ENCODE measurements at places on chromosomes 12 and 14.

DNA sequence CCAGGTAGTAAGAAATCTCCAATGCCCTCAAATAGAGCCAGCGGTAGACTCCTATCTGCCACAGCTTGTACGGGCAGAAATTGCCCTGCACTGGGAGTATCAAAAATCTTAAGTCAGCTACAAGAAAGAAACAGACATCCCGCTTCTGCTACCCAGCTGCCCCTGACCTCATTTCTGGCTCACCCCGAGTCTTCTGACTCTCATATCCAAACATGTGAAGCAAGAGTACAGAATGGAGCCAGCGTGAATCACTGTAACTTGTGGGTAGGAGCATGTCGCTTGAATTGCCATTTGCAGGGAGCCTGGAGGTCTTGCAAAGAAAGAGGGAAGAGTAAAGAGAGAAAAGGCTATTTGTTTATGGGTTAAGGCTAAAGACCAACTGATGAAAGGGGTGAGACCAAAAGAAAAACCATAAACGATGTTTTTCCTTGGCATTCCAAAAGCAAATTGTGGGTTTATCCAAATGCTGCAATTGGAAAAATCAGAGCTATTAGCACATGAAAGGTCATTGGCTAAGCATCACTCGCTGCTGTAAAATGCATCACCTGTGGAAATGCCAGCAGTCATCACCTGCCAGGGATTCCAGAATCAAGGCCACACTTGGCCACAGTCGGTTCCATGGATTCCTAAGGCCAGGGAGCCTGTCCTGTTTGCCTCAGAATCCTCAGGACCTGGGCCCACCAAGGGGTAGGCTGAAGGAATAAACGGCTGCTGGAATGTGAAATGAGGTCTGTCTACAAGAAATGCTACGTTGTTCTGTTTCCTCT, 86.6 kb downstream of the FOXN3 start:
- no peak for DNase-seq

DNA sequence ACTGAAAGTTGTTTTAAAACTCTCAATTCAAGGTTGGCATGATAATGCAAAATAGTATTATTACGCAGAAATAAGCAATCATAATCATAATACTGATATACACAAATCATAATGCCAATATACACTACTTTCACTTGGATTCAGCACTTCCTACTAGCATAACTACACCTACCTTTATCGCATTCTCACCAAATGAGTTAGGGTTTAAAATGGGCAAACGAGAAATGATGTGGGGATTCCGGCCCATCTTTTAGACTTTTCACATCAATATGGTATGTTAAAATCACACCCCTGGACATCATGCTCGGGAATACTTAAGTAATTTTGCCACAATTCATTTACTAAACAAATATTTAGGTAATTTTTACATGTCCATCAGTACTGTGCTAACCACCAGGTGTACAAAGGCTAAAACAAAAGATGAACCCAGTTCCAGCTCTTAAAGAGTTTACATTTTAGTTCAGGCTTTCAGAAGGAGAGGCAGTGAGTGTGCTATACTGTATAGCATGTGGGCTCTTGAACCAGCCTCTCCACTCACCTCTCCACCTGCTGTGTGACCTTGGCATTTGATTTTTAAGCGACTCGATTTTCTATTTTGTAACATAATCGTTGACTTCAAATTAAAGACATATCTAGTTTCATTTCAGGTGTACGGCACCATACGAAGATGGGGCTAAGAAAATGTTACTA, 1.1 kb upstream of the USP15 start:
- DNase-seq: peak; percentile 53

GRCh38 chr12:52087961-52088820, 8.7 kb downstream of the SMIM41 start:
- DNase-seq: no peak

DNA sequence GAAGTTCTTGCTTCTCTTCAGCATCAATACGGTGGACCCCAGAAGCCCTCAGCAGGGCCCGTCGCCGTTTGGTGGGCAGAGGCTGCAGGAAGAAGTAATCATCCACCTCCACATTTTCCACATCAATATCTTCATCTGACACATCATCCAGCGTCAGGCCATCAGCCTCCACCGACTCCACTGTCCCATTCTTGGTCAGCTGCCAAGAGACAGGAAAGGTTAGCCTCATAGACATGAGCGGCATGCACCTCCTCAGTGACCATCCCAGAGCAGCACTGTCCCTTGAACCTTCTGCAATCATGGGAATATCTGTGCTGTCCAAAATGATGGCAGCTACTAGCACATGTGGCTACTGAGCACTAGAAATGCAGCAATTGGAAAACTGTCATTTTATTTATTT, 15.6 kb downstream of the CSRNP2 start:
- DNase-seq: no peak

DNA sequence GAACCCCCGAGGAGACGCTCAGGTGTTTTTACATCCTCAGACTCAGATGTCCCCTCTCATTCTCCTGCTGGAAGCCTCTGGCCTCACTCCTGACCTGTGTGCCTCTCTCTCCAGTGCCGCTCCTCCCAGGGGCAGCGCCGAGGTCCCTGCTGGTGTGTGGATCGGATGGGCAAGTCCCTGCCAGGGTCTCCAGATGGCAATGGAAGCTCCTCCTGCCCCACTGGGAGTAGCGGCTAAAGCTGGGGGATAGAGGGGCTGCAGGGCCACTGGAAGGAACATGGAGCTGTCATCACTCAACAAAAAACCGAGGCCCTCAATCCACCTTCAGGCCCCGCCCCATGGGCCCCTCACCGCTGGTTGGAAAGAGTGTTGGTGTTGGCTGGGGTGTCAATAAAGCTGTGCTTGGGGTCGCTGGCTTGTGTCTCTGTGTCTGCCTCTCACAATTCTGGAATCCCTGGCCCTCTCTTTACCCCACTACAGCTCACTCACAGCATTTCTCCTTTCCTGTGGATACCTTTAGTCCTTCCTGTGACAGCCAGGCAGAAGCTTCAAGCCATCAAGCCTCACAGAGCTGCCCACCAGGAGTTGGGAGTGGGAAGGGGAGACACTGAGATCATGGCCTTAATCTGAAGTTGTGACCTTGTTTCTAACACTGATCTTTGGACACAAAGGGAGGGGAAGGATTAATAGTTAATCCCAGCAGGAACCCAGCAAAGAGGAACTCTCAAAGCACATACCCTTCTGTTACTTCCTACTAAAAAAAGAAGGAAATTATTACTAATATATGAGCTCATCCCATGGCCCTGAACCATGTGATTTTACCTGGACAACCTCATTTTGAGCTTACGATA, 1.1 kb upstream of the SOAT2 start:
- no peak for DNase-seq

- no peak for DNase-seq
These were observed 77.4 kb downstream of the ST8SIA1 start for GRCh38 chr12:22257100-22257499.
